ENCODE measurements at places on chromosomes 2 and 18.

DNA sequence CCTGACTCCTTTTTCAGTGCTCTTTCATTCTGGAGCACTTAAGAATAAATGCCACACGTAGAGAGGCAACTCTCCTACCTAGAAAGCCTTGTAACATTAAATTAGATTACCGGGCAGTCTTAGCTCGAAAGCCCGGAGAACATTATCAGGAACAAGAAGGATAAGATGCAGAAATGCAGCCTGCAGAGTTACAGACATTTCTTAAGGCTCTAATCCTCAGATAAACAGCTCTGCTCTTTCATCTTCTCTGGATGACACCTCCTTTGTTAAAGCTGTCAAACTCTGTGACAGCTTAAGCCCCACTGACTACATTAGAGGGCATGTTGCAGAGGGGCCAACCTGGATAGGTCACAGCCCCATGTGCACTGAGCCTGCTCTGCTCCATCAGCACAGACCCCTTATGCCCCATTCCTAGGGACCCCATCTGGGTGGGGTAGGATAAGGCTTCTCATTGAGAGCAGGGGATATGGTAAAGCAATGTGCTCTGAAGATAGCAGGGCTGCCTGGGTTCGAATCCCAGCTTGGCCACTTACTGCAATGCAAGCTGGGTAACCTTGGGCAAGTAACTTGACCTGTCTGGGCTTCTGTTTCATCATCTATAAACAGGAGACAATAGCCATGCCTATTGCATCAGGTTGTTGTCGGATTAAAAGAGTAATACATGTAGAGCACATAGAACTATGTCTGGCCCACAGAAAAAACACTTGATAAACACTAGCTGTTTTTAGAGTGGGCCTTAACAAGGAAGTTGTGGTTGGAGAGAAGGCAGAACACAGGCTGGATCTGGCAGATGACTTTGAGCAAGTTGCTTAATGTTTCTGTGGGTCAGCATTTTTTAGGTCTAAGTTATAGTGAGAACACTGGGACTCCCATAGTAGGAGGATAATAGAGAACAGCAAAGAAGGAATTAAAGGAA, 111.4 kb downstream of the THNSL2 start:
- DNase-seq, result no peak

- no peak for DNase-seq
Measured at GRCh38 chr2:127418300-127419111, at the start of gene PROC. Gene PROC (plus strand): TSS chr2:127418427. CDS start chr2:127419943, 1,516 bp downstream.

DNA sequence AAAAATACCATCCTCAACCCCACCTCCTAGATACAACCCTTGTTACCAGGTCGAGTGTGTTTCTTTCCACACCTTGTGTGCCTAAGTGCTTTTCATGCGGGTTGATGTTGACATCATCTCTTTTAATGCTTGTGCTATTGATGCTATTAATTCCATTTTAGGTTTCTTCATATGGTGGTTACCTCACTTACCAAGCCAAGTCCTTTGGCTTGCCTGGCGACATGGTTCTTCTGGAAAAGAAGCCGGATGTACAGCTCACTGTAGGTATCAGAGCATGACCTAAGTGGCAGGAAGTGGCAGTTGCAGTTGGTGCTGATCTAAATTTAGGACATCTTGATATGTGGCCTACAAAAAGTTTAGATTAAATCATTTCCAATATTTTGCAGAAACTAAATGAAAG, 149.9 kb upstream of the TTC39C start:
- no peak for DNase-seq

GRCh38 chr18:57776767-57777166, 26.3 kb downstream of the ATP8B1 start:
- peak; percentile 79 for DNase-seq

DNA sequence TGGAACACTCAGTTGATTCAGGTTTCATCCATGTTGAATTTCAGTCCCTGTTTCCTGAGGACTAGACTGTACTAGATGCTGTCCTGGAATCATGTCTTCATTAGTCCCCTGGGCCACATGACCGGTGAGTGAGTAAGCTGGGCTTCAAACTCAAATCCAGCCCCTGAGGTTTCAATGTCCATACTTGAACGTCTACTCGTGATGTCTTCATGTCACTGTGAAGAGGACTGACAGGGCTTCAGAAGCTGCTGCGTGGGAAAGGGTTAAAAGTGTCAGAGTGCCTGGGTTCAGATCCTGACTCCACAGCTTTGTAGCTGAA, 101.2 kb downstream of the CDK15 start:
- DNase-seq, result no peak

Measured in NCI-H446 (cell line).